Eye (tissue), 1 donor: ENCODE measurements at places on chromosomes 16 and 17.
A peak's percentile ranks its signal among the peaks of the same experiment; 100 is the strongest.

DNA sequence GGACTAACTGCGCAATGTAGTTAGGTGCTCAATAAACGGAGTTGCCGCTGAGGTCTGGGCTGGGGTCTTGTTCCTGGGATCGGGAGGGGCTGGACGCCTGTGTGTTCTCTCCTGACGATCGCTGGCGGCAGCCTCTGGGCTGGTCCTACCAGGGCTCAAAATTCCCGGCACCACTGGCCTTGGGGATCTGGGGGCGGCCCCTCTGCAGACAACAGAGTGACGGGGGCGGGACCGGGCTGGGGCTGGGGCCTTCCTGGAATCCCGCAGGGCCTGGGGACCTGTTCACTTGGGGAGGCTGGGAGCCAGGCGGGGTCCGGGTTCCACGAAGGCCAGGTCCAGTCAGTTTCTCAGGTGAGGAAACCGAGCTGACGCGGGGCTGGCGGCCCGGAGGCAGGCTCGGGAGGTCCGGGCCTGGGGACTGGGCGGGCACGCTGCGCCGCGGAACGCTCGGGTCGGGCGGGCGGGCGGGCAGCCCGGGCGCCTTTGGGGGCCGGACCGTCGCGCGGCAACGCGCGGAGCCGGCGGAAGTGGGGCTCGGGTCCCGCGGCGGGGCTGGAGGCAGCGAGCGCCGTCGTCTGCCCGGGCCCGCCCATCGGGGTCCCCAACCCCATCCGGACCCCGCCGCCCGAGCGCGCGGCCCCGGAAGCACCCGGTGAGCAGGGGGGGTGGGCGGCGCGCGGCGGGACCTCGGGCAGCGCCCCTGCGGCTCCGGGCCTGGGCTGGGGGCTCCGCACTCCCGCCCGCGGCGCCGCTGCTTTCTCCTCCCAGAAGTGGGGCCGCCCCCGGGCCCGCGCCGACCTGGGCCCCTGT, at the start of gene PIGQ:
Gene PIGQ (plus strand): TSS at position 524 of the 810 bp plus-strand sequence. CDS start 4,107 bp downstream, outside the sequence.
- DNase-seq, result peak; percentile 77

- DNase-seq, result peak; percentile 71
These were observed 232.3 kb upstream of the NLRP1 start for GRCh38 chr17:5816491-5817070.

GRCh38 chr17:13333661-13334060, 268.1 kb downstream of the HS3ST3A1 start:
- no peak for DNase-seq

GRCh38 chr17:10306585-10306984, 66.2 kb downstream of the MYH13 start:
- no peak for DNase-seq
